ENCODE measurements at places on chromosomes 6 and 20.

DNA sequence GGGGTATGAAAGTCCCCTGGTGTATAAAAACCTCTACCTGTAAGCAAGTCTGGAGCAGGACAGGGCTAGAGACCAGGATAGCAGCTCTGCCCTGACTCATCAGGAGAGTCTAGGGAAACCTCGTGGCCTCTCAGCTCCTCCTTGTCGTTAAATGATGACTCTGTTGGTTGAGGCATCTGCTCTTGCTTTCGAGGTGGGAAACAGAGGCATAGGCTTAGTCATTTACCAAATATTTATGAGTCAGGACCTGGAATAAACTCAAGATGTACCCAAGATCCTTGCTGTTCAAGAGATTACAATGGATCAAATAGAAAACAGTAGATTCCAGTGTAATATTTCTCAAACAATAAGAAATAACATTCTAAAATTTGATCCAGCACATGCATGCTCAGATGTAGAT lies 5.5 kb downstream of the MANBAL start:
- DNase-seq = no peak

DNA sequence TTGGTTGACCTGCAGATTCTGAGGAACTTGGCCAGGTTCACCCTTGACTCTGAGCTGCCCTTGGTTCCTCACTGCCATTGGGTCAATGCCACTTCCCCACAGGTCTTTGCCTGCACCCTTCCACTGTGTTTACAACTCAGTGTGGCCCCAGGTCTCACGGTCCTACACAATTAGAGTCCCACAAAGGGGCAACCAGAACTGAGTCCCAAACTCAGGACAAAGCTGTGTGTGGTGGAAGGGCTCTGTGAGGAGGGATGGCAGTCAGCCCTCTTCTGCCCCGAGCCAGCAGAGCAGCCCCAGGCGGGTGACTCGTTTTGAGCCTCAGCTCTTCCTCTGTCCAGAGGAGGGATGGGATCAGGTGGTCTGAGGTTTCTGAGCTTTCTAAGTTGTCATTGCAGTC lies 69.5 kb downstream of the NPEPL1 start:
- no peak for DNase-seq

GRCh38 chr6:130841128-130841728 lies 14.0 kb downstream of the SMLR1 start:
- no peak for DNase-seq

DNA sequence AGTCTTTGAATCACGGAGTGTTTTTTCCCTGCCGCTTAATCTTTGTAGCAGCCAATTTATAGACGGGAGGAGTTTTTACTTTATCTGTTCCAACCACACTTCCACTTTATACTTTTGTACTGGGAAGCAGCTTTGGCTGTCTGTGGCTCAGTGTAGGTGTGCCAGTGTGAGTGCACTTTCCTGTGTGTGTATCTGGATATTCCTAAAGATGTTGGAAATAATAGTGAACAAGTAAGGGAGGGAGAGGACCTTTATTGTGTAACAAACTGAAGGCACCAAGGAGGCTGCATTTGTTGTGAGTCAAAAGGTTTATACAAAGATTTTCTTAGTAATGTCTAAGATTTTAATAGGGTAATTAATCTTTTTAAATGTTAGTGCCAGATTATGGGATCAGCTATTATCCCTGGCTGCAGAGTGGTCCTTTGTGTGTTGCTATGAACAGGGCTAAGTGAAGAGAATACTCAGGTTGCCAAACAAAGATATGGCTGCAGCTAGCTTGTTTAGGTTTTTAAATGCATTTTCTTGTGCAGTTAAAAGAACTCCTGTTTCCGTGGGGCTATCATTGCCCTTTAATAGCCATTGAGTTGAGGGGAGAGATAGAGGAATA lies 226.3 kb downstream of the RNF144B start:
- no peak for DNase-seq

GRCh38 chr6:21587179-21587960 lies 6.2 kb upstream of the SOX4 start:
- DNase-seq = no peak

DNA sequence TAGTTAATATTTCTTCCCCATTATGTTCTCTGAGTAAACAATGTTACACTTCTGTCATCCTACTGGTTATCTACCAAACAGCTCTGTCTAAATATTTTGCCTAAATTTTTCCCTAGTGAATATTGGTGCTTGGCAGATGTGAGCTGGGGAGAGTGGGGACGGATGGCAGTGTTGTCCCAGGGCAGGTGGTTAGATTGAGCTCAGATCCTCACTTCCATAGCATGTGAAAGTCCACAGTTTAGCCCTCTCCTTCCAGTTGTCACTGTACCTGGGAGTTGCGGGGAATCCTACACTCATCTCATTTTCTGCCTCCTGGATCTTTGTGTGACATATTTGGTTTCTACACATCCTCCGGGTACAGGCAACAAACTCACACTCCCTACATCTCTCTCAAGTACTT lies 484.9 kb downstream of the EPM2A start:
- DNase-seq = no peak

GRCh38 chr6:23177806-23178205 lies 608.4 kb downstream of the HDGFL1 start:
- no peak for DNase-seq

DNA sequence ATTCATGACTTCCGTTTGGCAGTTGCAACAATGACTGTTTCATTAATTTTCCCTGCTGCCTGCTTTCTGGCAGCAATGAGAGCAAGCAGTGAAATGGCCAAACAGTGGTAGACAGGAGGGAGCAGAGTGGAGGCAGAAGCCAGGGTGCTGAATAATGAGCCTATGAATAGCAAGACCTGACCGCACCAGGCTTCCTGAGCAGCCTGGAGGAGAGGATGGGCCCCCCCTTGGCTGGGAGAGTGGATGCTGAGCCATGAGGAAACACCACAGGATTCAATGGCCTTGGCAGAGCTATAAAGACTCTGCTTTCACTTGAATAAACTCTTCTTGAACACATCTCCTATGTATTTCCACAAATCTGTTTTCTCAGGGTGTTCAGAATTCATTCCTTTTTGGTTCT lies 68.1 kb upstream of the SNRPB2 start:
- DNase-seq = no peak

GRCh38 chr20:50488236-50488806 lies 21.9 kb upstream of the PTPN1 start:
- no peak for DNase-seq

DNA sequence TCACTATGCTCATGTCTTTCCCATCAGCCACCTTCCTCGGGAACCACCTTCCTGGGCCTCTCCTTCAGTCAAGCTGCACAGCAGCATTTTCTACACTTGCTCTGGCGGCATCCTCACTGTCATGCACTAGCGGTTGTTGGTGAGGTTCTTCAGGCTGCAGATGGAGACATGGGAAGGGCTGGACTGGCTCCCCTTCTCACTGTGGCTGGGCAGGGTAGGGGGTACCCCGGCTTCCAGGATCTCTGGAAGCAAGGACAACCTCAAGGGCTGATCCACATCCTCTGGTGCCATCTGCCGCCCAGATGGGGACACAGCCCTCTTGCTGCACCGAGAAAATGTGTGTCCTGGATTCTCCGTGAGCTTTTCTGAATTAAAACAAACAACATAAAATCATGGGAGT lies 180.1 kb upstream of the RNF24 start:
- DNase-seq = no peak

DNA sequence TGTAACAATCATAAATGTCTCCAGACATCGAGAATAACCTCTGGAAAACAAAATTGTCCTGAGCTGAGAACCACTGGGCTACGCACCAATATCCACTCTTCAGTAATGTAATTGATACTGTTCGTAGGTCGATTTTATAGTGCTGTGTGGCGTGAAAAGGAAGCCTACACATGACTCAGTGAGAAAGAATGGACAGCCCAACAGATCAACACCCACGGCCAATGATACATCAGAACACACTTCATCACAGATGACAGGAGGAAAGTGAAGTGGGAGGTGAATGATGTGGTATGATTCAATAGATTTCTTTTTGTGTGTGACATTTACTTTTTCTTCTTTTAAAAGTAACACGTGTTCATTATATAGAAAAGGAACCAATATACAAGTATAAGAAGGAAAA lies 93.5 kb downstream of the RPS12 start:
- no peak for DNase-seq

GRCh38 chr6:150999107-150999506 lies 133.6 kb downstream of the MTHFD1L start:
- no peak for DNase-seq

DNA sequence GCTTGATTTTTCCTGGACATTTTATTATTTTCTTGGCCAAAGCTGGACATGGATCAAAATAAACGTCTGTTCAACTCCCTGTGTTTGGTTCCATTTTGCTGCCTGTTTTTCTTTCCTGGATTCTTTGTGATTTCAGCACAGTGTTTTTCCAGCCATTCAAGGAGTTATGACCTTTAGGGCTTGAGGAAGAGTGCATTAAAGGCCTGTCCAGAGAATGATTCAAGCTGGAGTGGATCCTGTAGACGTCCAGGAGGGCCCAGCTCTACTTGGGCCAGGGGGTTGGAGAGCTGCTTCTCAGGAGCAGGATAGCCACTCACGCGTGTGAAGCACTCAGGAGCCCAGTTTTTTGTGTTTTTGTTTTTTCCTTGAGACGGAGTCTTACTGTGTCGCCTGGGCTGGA lies 56.5 kb upstream of the IER3 start:
- DNase-seq = no peak

DNA sequence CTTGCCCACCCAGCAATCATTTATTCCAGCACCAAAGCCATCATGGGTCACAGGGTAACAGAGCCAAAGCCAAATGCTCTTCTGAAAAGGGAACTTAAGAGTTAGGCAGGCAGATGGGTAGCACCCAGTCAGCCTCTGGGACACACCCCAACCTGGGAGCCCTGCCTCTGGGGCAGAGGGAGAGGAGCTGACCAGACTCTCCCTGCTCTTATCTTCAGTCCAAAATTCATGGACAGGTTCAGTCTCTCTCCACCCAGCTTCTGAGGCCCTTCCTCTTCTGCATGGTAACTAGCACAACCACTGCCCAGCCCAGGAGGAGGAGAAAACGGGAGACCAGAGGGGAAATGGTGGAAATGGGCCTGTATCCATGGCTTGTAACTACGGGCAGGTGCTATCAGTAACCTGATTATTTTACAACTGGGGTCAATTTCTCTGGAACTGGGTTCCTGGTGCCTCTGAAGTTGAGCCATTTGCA lies 105.4 kb downstream of the NOL4L start:
- no peak for DNase-seq

GRCh38 chr6:75204959-75205775 lies 686 bp downstream of the COL12A1 start:
- DNase-seq = no peak

GRCh38 chr20:13425381-13426135 lies 204.5 kb downstream of the ISM1 start:
- no peak for DNase-seq

- DNase-seq = no peak
These were observed 8.2 kb downstream of the CDH26 start for GRCh38 chr20:59966428-59966827.

GRCh38 chr6:4114123-4114522 lies 21.3 kb downstream of the ECI2 start:
- no peak for DNase-seq

- DNase-seq = no peak
These were observed 456.6 kb downstream of the LMBRD1 start for GRCh38 chr6:69340196-69340595.

GRCh38 chr6:41708856-41709255 lies 26.6 kb downstream of the TFEB start:
- DNase-seq = no peak

GRCh38 chr6:21317642-21318041 lies 275.9 kb upstream of the SOX4 start:
- no peak for DNase-seq

DNA sequence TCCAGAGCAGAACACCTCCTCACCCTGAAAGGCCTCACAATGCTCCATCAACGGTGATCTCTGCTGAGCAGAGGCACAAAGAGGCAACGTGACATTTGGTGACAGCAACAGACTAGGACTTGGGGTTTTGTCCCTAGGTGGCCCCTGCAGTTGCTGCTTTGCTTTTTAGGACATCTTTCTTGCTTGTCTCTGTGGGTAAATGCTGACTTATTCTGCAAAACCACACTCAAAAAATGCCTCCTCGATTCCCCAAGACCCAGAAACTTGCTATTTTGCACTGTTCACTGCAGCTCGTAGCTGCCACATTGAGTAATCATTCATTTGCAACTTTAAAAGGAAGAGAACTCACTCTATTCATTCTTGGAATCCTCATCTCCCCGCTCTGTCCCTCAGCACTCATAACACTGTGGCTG lies 209.9 kb downstream of the LY86 start:
- no peak for DNase-seq

DNA sequence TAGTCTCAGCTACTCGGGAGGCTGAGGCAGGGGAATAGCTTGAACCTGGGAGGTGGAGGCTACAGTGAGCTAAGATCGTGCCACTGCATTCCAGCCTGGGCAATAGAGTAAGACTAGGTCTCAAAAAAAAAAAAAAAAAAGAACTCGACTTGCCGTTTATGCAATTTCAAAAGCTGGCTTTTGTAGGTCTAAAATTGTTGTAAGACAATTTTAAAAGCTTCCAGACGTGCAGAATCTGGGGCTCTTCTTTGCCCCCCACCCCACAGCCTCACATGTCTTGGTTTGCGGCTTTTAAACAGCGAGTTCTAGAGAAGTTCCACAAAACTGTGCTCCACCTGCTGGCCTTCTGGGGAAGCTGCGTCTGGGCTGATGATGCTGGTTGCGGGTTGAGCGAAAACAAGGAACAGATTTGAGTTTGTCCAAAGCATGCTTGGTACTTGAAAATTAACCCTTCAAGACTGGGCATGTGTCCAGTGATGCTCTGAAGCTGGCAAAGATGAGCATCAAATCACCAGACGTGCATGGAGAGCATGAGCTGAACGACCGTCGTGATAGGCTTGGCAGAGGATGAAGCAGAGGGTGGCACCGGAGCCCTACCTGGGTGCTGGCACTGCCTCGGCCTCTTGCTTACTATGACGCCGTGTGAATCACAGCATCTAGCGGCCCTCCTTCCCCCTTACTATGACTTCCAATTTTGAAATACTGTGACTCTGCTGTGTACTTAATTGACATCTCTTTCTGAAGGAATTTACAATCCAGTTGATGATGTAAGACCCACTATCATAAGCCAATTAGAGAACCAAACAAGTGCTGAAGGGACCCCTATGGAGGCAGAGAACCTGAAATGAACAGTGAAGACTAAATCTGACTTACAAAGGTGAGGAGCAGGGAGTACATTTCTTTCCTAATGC lies 171.4 kb downstream of the GMPR start:
- DNase-seq = peak; percentile 34

DNA sequence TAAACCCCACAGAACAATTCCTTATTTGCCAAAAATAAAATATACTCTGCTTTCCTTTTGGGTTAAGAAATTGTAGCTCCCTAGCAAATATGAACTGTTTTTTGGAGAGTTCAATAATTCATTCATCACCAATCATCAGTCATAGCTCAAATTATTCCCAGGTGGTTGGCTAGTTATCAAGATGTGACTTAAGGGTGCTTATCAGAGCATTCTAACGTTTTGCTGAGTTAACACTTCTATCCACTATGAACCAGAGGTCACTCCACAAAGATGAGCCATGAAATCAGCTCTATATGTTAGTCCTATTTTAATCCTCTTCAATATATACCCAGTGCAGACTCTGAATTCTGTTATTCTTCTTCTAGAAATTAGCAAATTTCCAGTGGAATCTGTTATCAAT lies 379.1 kb downstream of the TENT5A start:
- no peak for DNase-seq
